Stimulated activated CD8-positive, alpha-beta memory T cell treated with anti-CD3 and anti-CD28 coated beads, Interleukin-2, amount 100 ng/mL, for 1 hour (primary cell): ENCODE measurements at places on chromosomes 2 and 18.

- DNase-seq = no peak
Observed at GRCh38 chr18:51108330-51108729, 78.3 kb downstream of the SMAD4 start.

DNA sequence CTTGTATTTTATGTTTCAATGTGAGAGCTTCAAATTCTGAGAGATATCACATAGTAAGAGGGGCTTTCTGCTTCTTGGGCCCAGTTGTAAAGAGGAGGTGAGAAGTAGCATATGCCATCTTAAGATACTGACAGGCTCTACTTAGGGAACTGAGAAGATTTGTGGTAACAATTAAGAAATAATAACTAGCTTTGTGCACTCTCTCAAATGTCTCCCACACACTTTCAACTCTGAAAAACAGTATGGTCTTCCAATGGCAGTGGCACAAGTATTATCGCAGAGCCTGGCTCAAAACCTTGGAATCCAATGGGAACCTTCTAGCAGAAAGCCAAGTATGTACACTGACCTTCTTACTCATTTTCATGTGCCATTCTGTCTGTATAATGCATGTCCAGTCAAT is 80.3 kb upstream of the FAM237A start:
- no peak for DNase-seq

- no peak for DNase-seq
Observed at GRCh38 chr2:152493417-152493816, 158.4 kb downstream of the FMNL2 start.

DNA sequence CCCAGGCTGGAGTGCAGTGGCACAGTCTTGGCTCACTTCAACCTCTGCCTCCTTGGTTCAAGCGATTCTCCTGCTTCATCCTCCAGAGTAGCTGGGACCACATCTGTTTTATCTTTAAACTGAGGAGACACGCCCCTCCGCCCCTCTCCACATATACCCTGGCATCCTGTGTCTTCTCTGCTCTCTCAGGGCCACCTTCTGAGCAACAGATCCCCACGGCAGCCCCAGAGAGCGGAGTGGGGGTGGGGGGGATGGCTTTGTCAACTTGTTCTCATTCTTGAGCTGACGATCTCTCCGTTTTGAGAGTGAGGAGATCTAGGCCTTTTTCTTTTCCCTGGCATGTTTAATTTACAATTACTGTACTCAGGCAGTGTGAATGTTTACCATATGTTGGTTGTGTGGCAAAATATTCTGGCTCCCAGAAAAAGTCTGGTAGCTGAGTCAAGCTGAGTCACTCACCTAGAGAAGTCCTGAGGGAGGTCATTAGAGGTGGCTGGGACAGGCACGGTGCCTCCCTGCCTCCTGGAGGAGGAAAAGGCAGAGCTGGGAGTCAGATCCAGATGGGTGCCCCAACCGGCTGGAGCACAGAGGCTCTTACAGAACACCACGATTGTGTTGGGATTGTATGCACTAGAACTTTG is 19.5 kb upstream of the ID2 start:
- no peak for DNase-seq

DNA sequence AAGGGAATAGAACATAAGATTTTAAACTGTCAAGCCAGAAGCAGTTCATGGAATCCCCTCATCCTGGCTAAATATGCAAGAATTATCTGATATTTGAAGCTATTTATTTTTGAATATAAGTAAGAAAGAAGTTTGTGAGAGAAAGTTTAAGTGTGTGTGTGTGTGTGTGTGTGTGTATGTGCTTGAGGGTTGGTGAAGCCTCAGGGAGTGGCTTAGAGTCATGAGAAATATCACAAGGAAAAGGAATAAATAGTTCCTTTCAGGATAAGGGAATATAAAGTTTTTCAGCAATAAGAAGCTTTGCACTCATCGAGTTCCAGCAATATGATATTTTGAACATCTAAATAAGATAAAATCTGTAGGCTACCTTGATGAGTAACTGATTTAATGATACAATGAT is 359.6 kb downstream of the MEIS1 start:
- DNase-seq = no peak

DNA sequence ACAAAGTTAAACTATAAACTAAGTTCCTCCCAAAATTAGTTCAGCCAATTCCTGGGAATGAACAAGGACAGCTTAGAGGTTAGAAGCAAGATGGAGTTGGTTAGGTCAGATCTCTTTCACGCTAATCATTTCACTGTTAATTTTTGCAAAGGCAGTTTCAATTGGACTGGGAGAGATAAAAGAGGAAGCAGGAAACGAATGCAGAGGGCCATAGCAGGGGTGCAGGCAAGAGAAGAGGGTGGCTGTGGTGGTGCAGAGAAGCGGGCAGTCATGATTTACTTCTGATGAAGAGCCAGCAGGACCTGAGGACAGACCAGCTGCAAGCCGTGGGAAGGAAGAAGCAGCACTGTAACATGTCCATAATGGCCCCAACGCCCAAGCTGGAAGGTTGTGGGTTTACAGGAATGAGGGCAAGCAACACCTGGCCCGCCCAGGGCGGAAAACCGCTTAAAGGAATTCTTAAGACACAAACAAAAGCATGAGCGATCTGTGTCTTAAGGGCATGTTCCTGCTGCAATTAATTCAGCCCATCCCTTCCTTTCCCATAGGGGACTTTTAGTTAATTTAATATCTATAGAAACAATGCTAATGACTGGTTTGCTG is 4.1 kb upstream of the RMP24 start:
- DNase-seq = no peak

GRCh38 chr18:68840554-68841263 is 42.8 kb downstream of the CCDC102B start:
- no peak for DNase-seq

DNA sequence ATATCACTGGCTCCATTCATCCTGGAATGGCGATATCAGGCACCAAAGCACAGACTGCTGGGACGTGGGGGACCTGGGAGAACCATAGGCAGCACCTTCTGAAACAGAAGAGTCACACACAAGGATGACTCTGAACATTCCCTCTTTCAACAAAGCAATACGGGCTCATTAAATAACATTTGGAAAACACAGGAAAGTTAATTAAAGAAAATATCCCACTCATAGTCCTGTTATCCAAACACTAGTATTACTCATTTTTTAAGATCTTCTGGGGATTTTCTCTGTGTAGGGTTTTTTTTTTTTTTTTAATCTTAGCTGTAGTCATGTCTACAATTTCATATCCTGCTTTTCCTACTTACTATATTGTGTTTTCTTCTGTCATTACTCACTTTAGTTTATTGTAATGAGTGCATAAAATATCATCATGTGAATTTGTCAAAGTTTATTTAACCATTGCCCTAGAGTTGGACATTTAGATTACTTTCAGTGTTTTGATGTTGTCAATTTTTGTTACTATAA is 70.0 kb upstream of the SP3 start:
- no peak for DNase-seq

DNA sequence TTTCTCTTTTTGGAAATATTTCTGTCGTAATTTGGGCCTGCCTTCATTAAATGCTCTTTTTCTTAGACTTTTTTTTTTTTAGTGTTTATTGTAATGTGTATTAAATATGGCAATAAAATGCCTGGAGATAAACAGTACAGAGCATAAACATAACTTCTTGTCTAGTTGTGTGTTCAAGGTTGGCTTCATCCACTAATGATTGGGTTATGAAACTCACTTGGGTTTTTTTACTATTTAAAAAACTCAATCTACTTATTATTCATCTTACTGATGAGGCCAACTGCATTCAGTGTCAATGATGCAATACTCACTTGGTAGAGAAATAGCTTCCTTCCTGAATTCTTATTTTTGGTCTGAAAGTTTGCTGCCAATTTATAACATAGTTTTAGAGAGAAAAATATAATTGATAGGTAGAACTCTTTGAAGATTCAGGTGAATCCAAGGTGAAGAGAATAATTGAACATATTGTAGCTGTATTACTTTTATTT is 144.2 kb upstream of the NABP1 start:
- DNase-seq = no peak

DNA sequence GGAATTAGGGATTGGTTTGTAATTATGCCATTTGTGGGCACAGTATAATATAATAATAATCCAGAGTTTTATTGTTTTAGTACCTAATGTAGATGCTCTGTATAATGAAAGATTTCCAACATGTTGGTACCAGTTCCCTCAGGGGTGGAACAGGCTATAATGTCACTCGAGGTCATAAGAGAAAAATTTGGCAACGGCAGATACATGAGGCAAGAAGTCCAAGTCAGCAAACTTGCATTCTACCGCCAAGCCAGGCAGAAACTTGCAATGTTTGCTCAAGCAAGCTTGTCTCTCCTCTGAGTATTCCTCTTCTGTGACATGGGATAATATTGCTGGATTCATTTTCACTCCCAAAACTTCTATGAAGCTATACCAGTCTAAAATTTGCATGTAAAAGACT is 520.0 kb upstream of the SALL3 start:
- no peak for DNase-seq

DNA sequence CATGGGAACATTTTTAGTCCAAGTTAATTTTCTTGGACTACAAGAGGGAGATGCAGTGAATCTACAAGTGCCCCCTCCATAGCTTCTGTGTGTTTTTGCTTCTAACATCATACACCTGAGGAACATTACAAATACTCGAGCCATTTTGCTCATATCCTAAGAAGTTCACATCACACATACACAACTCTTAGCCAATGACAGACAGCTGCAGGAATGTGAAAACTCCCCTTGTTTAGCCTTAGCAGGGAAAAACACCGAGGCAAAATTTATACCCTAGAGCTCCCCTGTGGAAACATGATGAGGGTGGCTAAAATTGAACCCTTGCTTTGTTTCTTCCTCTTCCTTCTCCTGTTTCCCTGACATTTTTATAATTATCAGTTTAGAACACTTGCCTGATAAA is 928.3 kb upstream of the NRXN1 start:
- DNase-seq = no peak

DNA sequence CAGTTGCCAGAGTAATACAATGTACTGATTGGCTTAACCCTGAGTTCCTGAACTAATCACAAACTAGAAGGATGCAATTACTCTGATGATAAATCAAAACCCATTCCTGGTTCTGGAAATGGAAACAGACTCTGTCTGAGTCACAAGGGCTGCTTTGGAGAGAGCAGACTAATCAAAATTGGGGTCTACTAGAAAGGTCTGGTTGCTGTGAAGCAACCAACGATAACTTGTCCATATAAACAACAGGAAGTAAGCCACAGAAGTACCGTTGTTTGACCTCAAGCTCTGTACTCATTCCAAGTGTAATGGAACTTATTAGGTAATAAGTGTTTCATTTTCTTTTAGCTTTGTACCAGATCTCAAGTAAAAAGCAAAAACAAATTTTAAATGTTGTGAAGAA is 49.7 kb downstream of the RASGRP3 start:
- no peak for DNase-seq

GRCh38 chr2:77962943-77963342 is 440.8 kb upstream of the LRRTM4 start:
- no peak for DNase-seq

- DNase-seq = no peak
Observed at GRCh38 chr2:2146969-2147900, 183.8 kb downstream of the MYT1L start.

- DNase-seq = no peak
Observed at GRCh38 chr2:231672617-231673347, 35.5 kb upstream of the PTMA start.

DNA sequence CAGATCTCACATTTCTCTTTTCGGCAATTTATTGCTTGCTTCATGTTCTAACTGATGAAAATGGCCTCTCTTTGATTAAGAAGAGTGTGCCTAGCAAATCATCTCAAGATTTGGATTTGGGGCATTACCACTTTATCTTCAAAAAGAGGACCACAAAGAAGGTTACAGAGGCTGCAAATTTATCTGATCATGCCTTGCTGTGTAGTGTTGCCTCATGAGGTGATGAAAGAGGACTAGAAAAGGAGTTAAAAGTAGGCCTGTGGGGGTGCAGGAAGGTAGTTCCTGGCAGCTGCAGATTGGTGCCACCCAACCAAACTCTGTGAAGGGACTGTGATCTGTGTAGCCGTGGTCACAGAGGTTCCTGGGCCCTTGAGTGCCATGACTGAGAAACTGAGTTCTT is 69.2 kb downstream of the PRELID3A start:
- DNase-seq = no peak

GRCh38 chr2:85924522-85924921 is 35.7 kb upstream of the ST3GAL5 start:
- DNase-seq = no peak

- DNase-seq = no peak
Observed at GRCh38 chr2:119006441-119006840, 64.4 kb downstream of the MARCO start.

DNA sequence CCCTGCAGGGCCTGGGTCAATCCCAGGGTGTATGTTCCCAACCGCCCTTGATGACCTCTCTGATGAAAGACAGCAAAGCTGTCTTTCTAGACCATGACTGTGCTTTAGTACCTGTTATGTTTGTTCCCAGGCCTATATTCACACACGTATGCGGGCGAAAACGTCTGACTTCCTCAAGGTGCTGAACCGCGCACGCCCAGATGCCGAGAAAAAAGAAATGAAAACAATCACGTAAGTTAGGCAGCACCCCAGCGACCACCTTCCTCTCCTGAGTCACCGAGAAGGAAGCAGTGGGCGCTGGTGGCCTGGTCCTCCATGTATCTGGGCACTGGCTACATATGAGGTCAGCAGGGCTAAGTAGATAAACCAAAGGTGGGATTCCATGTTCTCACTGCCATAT is 11.1 kb upstream of the GPBAR1 start:
- DNase-seq = no peak

DNA sequence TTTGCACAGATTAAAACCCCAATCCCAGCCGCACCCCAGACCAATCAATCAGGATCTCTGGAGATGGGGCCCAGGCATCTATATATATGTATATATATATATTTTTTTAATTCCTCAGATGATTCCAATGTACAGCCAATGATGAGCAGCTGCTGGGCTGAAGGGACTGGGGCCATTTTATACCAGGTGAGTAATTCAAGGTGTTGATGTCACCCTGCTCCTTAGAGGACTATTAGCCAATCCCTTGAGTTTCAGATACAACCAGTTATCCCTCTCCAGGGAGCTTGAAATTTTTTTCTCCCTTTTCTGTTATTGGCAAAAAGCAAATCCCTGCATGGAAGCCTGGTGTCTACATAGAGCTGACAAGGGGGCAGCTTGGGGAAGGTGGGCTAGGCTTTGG is 59.8 kb downstream of the MCFD2 start:
- DNase-seq = no peak

- DNase-seq = no peak
Observed at GRCh38 chr2:76759634-76760366, 762.4 kb downstream of the LRRTM4 start.

DNA sequence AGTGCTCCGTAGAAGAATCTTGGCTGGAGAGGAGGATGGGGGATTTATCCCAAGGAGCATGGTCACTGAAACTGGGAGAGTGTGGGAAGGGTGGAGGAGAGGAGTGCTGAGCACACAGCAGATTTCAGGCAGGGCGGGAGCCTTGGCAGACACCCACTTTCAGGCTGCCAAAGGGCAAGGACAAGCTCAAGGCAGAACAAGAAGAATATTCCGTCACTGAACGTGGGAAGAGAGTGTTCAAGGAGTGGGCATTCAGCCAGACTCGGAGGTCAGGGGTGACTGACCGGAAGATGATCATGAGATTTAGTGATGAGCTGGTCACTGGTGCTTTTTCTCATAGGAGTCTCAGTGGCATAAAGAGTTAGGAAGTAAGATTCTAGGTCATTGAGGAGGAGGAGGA is 136.2 kb upstream of the RASGRP3 start:
- DNase-seq = no peak
